ENCODE measurements at places on chromosomes 12 and 14.

- H3K36me3 ChIP-seq = no peaks in the 10 kb centered on the region
- H3K27me3 ChIP-seq = no peaks in the 10 kb centered on the region
- H3K27ac ChIP-seq = peak overlapping the region; percentile 94
- peak overlapping the region; percentile 51 for H3K4me3 ChIP-seq
Observed at GRCh38 chr14:68945585-68946488, 33.3 kb downstream of the ACTN1 start.

GRCh38 chr14:66645716-66646115 lies 137.8 kb downstream of the GPHN start:
- H3K36me3 ChIP-seq = no peaks in the 10 kb centered on the region
- H3K27me3 ChIP-seq = no peaks in the 10 kb centered on the region

GRCh38 chr14:104980611-104981531 lies 2.7 kb upstream of the AHNAK2 start:
- peak overlapping the region; percentile 6 for H3K27ac ChIP-seq
- no peak overlapping the region for H3K4me3 ChIP-seq
- no peak for DNase-seq

GRCh38 chr12:92989715-92990484 lies 60.8 kb upstream of the EEA1 start:
- H3K27me3 ChIP-seq = no peaks in the 10 kb centered on the region
- no peak overlapping the region for H3K4me3 ChIP-seq
- H3K27ac ChIP-seq = no peak overlapping the region
- no peak for DNase-seq
- no peaks in the 10 kb centered on the region for H3K36me3 ChIP-seq

DNA sequence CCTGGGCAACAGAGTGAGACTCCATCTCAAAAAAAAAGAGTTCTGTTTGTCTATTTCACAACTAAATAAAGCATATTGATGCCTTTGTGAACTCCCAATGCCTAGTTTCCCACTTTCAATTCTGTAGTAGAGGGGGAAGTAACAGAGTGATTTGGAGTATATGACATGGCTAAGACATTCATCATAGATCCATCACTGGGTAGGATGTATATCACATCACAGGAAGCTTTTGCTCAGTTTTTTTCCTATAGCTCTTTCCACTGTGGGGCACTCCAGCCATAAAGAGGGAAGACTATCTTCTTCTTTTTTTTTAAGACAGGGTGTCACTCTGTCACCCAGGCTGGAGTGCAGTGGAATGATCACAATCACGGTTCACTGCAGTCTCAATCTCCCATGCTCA lies 154.0 kb upstream of the BCL2L14 start:
- H3K27ac ChIP-seq = no peak overlapping the region
- no peaks in the 10 kb centered on the region for H3K4me1 ChIP-seq
- DNase-seq = no peak
- H3K4me3 ChIP-seq = no peak overlapping the region

GRCh38 chr12:82174383-82174782 lies 183.8 kb downstream of the CCDC59 start:
- no peak for DNase-seq
- H3K4me3 ChIP-seq = no peak overlapping the region
- H3K4me1 ChIP-seq = no peaks in the 10 kb centered on the region
- no peaks in the 10 kb centered on the region for H3K27me3 ChIP-seq
- no peaks in the 10 kb centered on the region for H3K36me3 ChIP-seq
- no peak overlapping the region for H3K27ac ChIP-seq

DNA sequence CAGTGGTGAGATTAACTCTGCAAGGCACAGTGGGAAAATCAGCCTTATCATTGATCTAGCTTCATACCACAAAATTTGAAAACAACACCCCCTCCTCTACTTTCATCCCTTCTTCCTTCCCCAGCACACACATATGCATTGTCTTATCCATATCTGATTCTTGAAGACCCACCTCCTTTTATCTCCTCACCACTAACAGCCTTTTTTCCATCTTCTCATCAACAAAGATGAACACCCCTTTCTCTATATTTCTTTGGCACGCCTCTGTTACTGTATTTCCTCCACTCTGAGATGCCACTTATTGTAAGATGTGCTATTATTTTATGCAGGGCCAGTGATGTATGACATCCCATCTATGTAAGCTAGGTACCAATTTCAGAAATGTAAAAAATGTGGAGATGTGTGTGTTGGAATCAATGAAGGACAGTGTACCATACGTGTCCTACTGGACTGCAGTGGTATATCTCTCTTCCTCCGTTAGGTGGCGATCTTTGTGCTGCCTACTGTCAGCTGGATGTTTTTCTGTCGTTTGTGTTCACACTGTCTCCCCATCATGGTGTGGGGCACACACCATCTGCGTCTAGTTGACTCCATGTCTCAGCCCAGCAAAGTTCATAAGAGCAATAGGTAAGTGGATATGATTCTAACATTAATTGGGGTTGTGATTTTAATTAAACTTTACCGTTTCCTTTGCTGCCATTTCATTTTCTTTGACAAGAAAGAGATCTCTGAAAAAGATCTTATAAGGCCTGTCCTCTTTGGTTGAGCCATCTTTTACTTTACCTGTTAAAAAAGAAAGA lies 24.0 kb downstream of the CCDC38 start:
- no peak overlapping the region for H3K4me3 ChIP-seq
- H3K36me3 ChIP-seq = no peaks in the 10 kb centered on the region
- H3K4me1 ChIP-seq = no peaks in the 10 kb centered on the region
- no peaks in the 10 kb centered on the region for H3K27me3 ChIP-seq
- DNase-seq = no peak

DNA sequence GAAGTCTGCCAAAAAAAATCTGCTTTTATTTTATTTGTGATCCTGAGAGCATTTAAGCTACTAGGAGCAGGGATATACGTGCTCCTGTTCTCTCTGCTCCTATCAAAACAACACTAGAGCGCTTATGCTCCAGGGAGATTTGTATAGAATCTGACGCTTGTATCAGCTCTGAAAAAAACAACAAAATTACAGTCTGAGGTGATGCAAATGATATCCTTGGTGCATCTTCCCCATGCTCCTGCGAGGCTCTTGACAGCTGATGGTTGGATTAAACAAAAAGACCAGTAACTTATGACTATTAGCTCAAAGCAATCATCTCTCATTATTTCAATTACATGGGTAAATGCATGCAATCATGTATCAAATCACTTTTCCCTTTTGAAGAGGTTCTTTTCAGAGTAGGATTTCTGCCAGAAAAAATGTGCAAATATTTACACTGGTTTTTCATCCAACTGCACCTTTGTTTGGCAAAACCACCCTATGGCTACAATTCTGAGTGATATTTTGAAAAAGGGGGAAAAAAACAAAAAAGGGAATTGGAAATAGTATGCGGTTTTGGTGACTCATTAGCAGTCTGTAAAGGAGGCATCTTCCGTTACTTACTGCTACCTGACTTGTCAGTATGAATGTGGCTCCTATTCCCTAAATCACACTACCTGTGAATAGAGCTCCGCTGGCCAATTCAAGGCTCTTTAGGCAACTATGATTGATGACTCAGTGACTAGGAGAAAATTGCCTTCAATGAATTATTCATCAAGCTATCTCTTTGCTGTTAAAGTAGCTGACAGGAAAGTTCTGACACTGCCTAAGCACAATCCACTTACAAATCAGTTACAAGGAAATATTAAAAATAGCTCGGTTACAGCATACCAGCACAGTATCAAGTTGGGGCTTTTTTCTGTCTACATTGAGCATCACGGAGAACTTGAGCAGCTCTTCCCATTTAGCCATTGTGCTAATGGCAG lies 450.0 kb downstream of the FOXG1 start:
- H3K27ac ChIP-seq = no peak overlapping the region
- DNase-seq = no peak
- no peaks in the 10 kb centered on the region for H3K4me1 ChIP-seq
- H3K4me3 ChIP-seq = no peak overlapping the region
- no peaks in the 10 kb centered on the region for H3K27me3 ChIP-seq

DNA sequence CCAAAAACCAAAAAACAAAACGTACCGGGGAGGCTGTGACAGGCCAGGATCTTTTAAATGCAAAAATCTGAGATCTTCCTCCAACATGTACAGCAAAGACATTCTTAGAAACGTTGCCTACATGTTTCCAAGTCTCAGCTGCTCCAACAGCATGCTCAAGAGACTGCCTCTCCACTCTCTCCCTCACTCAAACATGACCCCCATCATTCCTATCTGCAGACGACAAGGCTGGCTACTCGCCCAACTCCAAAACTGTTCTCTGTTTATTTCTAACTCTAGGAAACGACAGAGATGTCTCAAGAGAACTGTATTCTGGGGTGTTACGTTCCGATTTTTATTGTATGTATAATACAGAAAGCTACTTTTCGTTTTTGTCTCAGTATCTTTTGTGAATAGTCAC lies 57.5 kb upstream of the TMCC3 start:
- no peak overlapping the region for H3K27ac ChIP-seq
- peaks cover 51% of the 10 kb centered on the region for H3K4me1 ChIP-seq
- no peaks in the 10 kb centered on the region for H3K27me3 ChIP-seq
- H3K36me3 ChIP-seq = no peaks in the 10 kb centered on the region

DNA sequence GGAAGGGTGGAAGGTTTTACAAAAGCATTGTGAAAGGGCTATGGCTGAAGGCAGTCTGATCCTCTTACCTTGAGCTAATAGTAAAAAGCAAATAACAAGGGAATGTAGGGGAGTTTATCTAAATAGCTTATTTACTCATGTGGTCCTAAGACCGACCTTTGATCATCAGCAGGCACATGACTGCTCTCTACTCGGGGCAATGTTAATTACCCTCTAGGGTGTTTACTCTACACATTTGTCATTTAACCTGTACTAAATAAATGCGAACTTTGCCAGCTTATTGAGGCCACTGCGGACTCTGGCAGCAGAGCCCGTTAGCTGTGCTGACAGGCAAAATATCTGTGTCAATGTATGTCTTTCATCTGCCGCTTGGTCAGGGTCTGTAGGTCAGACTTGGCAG lies 768.3 kb upstream of the ATXN7L3B start:
- H3K36me3 ChIP-seq = no peaks in the 10 kb centered on the region
- no peak overlapping the region for H3K27ac ChIP-seq
- no peak for DNase-seq
- no peaks in the 10 kb centered on the region for H3K4me1 ChIP-seq

- no peaks in the 10 kb centered on the region for H3K36me3 ChIP-seq
- H3K27me3 ChIP-seq = no peaks in the 10 kb centered on the region
- no peak overlapping the region for H3K27ac ChIP-seq
- no peak for DNase-seq
Observed at GRCh38 chr14:20557212-20557542, 3.7 kb downstream of the RNASE9 start.

DNA sequence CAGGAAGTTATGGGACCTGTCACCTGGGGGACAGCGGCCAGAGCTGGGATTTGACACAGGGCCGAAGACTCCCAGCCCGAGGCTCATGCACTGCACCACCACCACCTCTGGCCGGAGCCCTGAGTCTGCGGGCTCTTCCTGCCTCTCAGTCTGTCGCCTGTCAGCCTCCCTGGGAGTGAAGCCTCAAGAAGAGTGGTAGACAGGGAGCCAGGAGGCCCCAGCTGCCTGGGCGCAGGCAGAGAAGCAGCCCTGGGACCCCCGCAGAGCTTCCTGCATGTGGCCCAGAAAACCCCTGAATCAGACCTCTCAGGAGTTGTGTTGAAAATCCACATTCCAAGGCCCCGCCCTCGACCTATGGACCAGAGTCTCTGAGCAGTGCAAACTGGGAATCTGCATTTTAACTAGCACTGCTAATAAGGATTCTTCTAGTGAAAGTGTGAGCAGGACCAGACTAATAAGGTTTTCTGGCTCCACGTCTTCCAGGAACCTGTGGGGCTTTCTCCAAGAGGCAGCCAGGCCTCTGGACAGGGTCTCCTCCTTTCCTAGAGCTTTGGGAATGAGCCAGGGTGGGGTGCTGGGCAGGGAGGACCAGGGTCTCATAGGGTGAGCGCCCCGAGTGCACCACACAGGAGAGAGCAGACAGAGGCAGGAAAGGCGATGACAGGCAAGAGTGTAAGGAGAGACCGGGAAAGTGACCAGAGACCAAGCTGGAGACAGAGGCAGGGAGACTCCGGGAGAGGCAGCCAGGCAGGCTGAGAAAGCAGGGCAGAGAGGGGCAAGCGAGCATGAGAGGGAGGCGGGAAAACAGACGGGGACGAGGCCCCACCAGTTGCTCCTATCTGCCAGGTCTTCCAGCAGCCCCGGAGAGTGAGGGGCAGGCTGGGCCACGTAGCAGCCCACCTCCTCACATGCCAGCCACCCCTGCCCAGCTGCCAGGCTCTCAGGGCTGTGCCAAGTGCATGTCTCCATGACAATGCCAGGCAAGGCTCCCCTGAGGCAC lies 112.4 kb downstream of the BCL11B start:
- H3K36me3 ChIP-seq = no peaks in the 10 kb centered on the region
- no peak for DNase-seq
- H3K27me3 ChIP-seq = no peaks in the 10 kb centered on the region
